ENCODE measurements at places on chromosomes 4 and X.

- no peak overlapping the region for H3K27ac ChIP-seq
- no peak for DNase-seq
- no peaks in the 10 kb centered on the region for H3K4me1 ChIP-seq
- H3K36me3 ChIP-seq, result no peaks in the 10 kb centered on the region
Observed at GRCh38 chr4:170497112-170497511, 407.4 kb upstream of the AADAT start.

DNA sequence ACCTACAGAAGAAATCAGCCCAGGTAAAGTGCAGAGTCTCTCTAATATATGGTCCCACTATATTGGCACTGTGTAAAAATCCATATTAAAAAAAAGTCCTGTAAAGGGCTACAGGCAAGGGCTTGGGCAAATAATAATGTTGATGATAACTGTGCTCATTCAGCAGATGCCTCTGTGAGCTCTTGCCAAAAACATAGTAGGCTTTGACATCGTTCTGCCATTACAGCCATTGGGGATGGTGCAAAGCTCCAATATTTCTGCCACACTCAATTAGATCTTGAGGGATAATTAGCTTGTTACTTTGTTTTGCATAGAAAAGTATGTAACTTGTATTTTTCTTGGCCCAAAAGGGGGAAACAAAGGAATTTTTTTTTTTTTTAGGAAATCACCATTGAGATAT lies 645.5 kb upstream of the FAM241A start:
- H3K36me3 ChIP-seq, result no peaks in the 10 kb centered on the region
- no peak overlapping the region for H3K4me3 ChIP-seq
- DNase-seq, result no peak
- H3K4me1 ChIP-seq, result no peaks in the 10 kb centered on the region
- H3K27me3 ChIP-seq, result no peaks in the 10 kb centered on the region

DNA sequence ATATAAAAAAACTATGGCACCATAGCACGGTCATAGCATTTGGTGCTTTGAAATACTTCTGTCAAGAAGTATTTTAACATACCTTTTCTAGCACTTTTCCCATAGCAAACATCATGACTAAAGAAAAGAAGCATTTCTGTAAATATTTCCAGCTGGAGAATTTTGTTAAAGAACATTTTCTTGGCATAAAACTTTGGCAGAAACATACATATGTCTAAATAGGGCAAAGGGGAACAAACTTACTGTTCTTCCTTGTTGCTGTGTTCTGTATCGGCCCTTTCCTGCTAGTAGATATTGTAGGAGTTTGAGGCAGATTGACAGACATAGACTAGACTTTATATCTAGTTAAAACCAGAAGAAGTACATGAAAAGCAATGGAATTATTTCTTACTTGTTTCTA lies 2368.5 kb downstream of the PCDH7 start:
- H3K27ac ChIP-seq, result no peak overlapping the region
- no peak overlapping the region for H3K4me3 ChIP-seq
- no peaks in the 10 kb centered on the region for H3K36me3 ChIP-seq
- H3K4me1 ChIP-seq, result no peaks in the 10 kb centered on the region
- no peak for DNase-seq

DNA sequence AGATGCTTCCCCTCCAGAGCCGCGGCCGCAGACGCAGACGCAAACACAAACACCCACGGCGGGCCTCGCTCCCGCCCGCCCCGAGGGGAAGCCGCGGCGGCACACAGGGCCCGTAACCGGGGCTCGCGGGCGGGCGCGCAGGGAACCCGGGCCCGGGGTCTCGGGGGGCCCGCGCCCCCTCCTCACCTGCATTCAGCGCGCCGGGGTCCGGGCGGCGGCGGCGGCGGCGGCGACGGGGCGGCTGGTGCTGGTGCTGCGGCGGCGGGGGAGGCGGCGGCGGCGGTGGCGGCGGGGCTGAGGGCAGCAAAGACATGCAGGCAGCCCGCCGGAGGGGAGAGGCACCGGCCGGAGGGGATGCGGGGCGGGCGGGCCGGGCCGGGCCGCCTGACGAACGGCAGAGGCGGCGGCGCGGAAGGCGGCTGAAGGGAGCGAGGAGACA lies 255 bp upstream of the CNOT6L start:
- no peaks in the 10 kb centered on the region for H3K36me3 ChIP-seq
- H3K4me1 ChIP-seq, result peaks cover 39% of the 10 kb centered on the region

GRCh38 chr4:174122705-174123104 lies 160.8 kb downstream of the FBXO8 start:
- H3K4me3 ChIP-seq, result no peak overlapping the region
- H3K27ac ChIP-seq, result no peak overlapping the region
- H3K4me1 ChIP-seq, result peaks cover 2% of the 10 kb centered on the region
- H3K27me3 ChIP-seq, result peaks cover 16% of the 10 kb centered on the region
- H3K36me3 ChIP-seq, result no peaks in the 10 kb centered on the region

DNA sequence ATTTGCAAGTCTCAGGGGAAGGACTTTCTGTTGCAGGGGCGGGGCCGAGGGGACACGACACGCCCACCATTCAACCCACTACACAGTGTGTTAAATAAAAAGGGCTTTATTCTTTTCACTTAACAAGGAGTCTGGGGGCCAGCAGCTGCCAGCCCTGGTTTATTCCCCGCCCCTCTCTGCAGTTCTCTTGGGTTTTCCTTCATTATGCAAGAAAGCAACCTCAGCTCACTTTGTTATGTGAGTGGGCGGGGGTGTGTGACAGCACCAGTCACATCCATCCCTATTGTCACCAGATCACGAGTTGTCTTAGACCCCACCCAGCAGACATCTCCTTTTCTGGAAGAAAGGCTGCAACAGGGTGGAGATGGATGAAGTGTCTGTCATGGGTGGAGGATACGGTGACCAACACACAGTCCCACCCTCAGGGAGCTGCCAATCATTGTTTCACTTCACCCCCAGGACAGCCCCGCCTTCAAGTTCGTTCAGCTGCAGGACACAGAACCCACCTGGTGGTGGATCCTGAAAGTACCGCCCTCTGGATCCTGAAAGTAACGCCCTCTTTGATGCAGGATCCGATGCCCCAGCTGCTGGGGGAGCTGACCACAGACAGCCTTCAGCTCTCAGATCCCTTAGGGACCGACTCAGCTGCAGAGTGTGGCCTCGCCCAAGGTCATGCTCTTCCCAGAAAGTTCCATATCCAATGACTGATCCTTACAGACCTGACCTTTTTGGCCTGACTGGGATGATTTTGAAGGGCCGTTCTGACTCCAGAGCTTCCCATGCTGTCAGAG lies 79.6 kb downstream of the SMIM20 start:
- H3K4me1 ChIP-seq, result no peaks in the 10 kb centered on the region
- H3K36me3 ChIP-seq, result no peaks in the 10 kb centered on the region
- H3K27me3 ChIP-seq, result no peaks in the 10 kb centered on the region
- no peak overlapping the region for H3K4me3 ChIP-seq
- DNase-seq, result no peak

DNA sequence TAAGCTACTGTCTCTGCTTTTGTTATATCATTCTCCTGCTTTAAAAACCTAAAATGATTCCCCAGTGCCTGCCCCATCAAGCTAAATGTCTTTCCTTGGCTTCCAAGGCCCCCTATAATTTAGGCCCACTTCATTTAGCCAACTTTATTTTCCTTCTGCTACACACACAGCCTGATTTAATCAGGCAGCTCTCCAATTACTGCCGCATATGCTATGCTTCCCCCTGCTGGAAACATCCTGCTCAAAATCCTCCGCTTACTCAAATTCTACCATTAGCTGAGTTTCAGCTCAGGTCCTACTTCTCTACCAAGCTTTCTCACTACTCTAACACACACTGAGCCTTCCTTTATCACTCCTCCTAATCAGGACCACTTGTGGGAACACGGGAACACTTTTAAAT lies 17.0 kb downstream of the LAMP2 start:
- no peaks in the 10 kb centered on the region for H3K27me3 ChIP-seq
- DNase-seq, result no peak
- H3K36me3 ChIP-seq, result peaks cover 24% of the 10 kb centered on the region
- H3K27ac ChIP-seq, result no peak overlapping the region
- peaks cover 8% of the 10 kb centered on the region for H3K4me1 ChIP-seq

DNA sequence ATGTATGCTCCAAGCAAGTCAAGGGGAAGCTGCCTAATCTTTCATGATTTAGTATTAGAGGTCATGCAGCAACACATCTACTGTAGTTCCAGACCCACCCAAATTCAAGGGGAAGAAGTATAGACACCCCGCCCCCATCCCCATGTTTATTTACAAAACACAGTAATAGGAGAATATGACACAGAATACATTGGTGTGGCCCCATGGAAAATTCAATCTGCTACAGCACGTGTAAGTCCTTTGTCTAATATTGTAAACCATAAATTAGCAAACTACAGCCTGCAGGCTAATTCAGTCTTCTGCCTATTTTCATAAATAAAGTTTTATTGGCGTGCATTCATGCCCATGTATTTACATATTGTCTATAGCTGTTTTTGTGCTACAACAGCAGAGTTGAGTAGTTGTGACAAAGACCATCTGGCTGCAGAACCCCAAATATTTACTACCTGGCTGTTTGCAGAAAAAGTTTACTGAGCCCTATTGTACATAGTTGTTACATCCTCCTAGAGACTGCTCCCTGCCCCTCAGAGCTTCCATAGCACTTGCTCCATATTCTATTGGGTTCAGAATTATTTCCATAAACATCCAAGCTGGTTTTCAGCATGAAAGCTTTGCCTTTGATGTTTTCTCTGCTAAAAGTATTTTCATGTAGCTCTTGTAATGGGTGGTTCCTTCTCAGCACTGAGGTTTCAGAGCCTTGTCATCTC lies 326.8 kb upstream of the CPEB2 start:
- no peaks in the 10 kb centered on the region for H3K27me3 ChIP-seq
- H3K27ac ChIP-seq, result no peak overlapping the region
- no peaks in the 10 kb centered on the region for H3K36me3 ChIP-seq
- no peak overlapping the region for H3K4me3 ChIP-seq
- H3K4me1 ChIP-seq, result no peaks in the 10 kb centered on the region

GRCh38 chr4:174248407-174248806 lies 35.1 kb downstream of the FBXO8 start:
- H3K27ac ChIP-seq, result no peak overlapping the region
- no peak for DNase-seq
- no peak overlapping the region for H3K4me3 ChIP-seq
- no peaks in the 10 kb centered on the region for H3K4me1 ChIP-seq
- H3K36me3 ChIP-seq, result no peaks in the 10 kb centered on the region

DNA sequence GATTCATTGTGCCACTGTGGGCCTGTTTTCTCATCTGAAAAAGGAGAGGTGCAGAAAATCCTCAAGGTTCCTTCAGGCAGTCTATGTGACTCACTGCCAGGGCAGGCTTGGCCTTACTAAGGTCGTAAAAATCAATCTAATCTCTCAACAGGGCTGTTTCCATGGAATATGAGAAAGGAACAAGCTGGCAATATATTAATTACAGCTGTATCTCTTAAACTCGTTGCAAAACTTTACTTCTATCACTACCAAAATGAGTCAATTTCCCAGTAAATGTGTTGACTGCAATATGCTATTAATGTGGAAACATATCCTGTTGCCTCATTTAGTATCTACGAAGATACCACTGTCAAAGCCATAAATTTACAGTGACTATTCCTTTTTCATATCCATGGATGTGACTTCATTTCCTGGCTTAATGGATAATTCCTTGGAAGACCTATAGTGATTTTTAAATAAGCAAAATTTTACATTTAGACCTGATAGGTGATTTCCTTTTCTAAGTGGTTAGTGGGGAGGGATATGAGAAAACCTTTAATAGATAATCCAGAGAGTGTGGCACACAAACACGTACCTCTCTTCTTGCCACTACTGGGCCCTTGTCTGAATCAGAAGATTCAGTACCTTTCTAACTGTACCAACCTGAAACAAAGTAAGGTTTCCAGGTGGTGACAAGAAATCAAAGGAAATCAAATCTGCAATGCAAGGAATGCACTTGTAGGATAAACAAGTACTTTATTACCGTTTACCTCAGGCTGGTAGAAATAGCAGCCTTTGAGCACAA lies 127.4 kb upstream of the FTHL17 start:
- H3K4me1 ChIP-seq, result no peaks in the 10 kb centered on the region
- H3K27ac ChIP-seq, result no peak overlapping the region
- DNase-seq, result no peak
- H3K36me3 ChIP-seq, result no peaks in the 10 kb centered on the region

GRCh38 chrX:150365990-150366911 lies 3.1 kb downstream of the MAMLD1 start:
- H3K4me1 ChIP-seq, result peaks cover 13% of the 10 kb centered on the region
- H3K27ac ChIP-seq, result peak overlapping the region; percentile 84
- peak; percentile 80 for DNase-seq
- H3K27me3 ChIP-seq, result no peaks in the 10 kb centered on the region
- H3K36me3 ChIP-seq, result no peaks in the 10 kb centered on the region

- H3K36me3 ChIP-seq, result no peaks in the 10 kb centered on the region
- no peak for DNase-seq
- no peaks in the 10 kb centered on the region for H3K27me3 ChIP-seq
- no peak overlapping the region for H3K27ac ChIP-seq
- peaks cover 15% of the 10 kb centered on the region for H3K4me1 ChIP-seq
- H3K4me3 ChIP-seq, result no peak overlapping the region
Observed at GRCh38 chr4:101211146-101211553, 136.2 kb downstream of the PPP3CA start.

- H3K4me1 ChIP-seq, result no peaks in the 10 kb centered on the region
- no peak overlapping the region for H3K4me3 ChIP-seq
- no peaks in the 10 kb centered on the region for H3K36me3 ChIP-seq
- DNase-seq, result no peak
- H3K27me3 ChIP-seq, result no peaks in the 10 kb centered on the region
- H3K27ac ChIP-seq, result no peak overlapping the region
Observed at GRCh38 chr4:181548873-181549575, 694.2 kb upstream of the TENM3 start.

DNA sequence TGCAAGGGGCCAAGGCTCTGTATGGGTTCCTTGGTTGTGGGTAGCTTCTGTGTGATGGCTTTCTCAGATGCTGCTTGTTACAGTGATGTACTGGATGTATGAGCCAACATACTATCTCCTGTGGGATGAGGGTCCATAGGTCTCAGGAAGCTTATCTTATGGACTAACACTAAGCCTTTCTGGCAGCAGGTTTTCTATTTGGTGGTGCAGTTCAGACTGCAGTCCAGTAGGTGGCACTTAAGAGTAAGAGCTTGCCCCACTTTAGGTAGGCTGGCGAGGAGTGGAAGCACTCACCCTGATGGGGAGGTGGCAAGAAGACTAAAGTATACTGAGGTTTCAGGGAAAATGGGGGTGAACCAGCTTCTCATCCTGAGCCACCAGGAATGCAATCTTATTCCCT lies 306.7 kb upstream of the MAOA start:
- H3K4me3 ChIP-seq, result no peak overlapping the region
- H3K4me1 ChIP-seq, result no peaks in the 10 kb centered on the region
- no peaks in the 10 kb centered on the region for H3K27me3 ChIP-seq
- H3K36me3 ChIP-seq, result no peaks in the 10 kb centered on the region
- H3K27ac ChIP-seq, result no peak overlapping the region
- DNase-seq, result no peak

DNA sequence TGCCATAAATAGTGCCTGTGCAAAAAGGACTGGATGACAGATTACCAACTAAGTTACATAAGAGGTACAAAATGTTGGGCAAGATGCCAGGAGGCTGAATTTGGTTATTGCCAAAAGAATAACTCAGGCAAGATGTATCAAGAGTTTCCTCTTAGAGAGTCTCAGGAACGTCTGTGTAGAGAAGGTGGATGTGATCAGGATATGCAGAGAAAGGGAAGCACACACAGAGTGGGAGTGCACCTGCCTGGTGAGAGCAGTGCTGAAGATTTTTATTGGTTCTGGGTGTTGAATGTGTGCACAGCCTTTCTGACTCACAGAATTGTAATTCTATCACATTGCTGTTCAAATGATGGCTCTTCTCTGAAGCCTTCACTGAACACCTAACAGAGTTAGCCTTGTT lies 156.8 kb upstream of the HS3ST1 start:
- no peak for DNase-seq
- H3K27ac ChIP-seq, result no peak overlapping the region
- H3K36me3 ChIP-seq, result no peaks in the 10 kb centered on the region
- H3K27me3 ChIP-seq, result no peaks in the 10 kb centered on the region
- H3K4me1 ChIP-seq, result no peaks in the 10 kb centered on the region

- DNase-seq, result no peak
- no peaks in the 10 kb centered on the region for H3K4me1 ChIP-seq
- H3K4me3 ChIP-seq, result no peak overlapping the region
- no peaks in the 10 kb centered on the region for H3K36me3 ChIP-seq
Observed at GRCh38 chr4:89446193-89446592, 138.6 kb upstream of the GPRIN3 start.

Measured in suprapubic skin (tissue), 4 donors.